Stimulated activated CD8-positive, alpha-beta memory T cell treated with anti-CD3 and anti-CD28 coated beads, Interleukin-4, amount 100 ng/mL, for 1 hour (primary cell): ENCODE measurements at places on chromosomes 3 and 15.
A peak's percentile ranks its signal among the peaks of the same experiment; 100 is the strongest.

GRCh38 chr15:77023576-77024272 lies 28.8 kb downstream of the PSTPIP1 start:
- no peak for DNase-seq

- DNase-seq = no peak
Measured at GRCh38 chr15:35243758-35244157, 158.7 kb upstream of the NANOGP8 start.

GRCh38 chr15:88383354-88383753 lies 83.8 kb downstream of the MRPL46 start:
- no peak for DNase-seq

DNA sequence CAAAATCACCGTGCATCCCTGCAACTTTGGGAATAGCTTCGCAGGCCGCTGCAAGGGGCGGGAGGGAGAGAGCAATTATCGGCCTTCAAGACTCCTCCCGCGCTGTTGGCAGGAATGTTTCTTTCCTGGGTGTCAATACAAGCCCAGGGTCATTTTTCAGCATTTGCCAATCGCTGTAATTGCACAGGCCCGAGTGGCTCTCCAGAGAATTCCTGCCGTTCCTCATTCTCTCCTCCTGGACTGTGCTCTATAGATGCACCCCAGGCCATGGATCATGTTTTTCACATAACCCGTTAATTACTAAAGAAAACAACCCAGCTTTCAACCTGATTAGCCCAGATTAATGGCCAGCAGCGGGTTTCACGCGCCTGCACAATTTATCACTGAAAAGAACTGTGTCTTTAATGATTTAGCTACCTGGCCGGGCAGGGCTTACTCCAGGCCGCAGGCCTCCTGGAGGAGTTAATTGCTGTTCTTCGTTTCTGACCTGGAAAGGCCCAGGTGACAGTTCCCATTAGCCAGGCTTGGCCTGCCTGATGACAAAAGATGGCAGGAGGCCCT lies 144.3 kb downstream of the OPA1 start:
- no peak for DNase-seq

- no peak for DNase-seq
Measured at GRCh38 chr3:184741798-184742675, 30.2 kb upstream of the MAGEF1 start.

GRCh38 chr3:119647171-119647570 lies 13.2 kb downstream of the POPDC2 start:
- DNase-seq = no peak

DNA sequence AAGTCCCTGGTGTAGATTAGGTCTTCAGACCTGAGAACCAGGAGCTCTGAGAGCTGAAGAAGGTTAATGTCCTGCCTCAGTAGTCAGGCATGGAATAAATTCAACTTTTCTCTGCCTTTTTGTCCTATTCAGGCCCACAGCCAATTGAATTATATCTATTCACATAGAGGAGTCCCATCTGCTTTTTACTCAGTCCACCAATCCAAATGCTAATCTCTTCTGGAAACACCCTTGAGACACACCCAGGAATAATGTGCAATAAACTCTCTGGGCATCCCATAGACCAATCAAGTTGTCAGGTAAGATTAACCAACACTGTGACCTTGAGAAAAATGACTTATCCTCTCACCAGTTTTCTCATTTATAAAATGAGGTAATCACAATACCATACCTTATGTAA lies 129.4 kb downstream of the MEX3B start:
- no peak for DNase-seq

DNA sequence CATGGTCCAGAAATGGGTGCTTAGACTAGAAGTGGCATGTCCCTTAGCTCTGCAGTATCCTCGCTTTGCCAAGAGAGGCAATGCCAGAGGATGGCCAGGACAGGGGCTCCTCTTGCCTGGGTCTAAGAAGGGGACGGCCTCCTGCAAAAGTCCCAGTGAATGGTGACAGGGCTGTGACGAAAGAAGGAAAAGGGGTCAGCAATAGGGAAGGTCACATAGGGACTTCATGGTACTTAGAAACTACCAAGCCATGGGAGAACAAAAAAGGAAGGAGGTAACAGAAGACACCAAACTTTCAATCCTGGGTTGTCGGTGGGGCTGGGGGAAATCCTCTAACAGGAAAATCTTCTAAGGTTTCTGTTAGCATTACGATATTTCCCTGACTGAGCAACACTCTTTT lies 36.2 kb upstream of the ATOSA start:
- no peak for DNase-seq

DNA sequence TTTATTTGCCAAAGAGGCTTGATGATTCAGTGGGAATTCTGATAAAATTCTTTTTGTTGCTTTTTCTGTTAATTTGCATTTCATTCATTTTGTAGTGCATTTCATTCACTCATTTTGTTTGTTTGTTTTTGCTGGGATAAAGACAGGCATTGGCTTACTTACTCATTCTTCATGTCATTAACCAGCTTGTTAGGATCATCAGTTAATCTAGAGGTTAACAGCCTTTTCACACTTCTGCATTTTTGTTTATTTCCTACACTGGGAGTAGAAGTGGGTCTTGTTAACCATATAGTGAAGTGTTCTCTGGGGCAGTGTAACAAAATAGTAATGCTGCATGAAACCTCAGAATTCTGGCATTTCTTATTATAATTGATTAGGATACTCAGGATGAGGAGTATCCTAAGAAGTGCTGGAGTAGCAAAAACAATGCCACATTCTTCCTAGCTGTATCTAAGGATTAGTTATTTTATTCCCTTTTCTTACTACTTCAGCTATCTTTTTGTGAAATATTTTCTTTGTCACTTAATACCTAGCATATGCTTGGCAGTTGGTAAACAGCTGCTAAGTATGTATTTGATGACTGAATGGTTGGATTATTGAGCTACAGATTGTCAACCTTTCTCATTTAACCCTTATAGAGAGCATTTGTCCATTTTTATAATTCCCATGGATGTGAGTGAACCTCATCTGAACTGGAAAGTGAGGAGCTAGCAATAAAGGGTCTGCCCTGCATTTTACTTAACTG lies 135.7 kb upstream of the LRRFIP2 start:
- no peak for DNase-seq

DNA sequence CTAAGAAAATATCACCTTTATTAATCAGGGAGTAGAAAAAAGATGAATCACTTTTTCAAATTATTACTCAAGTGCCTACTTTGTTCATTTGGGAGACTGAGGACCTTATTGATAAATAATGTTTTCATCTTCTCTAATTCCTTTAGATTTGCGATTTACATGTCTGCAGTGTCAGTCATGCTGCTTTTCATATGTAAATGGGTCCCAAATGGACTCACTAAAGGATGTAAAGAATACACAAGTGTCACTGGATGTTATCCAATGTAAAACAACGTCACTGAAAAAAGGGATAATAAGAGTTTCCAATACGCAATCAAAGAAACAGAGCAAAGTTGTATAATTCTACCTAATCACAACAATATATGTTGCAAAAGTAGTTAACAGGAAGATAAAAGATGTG lies 84.9 kb downstream of the TFDP2 start:
- no peak for DNase-seq

DNA sequence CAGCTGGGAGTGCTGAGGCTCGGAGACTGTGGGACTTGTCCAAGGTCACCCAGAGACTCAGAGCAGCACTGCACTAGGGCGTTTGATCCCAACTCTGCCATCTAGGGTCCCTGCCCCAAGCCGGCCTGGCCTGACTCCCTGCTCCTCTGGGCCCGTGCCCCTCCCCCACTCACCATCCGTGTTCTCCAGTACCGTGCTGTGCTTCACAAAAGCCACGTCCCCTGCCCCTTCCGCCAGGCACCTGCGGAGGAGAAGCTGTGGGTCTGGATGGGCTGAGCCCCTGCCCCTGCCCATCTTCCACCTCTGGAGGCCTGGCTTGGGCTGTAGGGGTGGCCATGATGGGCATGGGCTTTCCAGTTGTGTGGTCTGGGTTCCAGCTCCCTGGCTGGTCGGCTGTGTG lies 8.4 kb downstream of the MELTF start:
- DNase-seq = no peak

DNA sequence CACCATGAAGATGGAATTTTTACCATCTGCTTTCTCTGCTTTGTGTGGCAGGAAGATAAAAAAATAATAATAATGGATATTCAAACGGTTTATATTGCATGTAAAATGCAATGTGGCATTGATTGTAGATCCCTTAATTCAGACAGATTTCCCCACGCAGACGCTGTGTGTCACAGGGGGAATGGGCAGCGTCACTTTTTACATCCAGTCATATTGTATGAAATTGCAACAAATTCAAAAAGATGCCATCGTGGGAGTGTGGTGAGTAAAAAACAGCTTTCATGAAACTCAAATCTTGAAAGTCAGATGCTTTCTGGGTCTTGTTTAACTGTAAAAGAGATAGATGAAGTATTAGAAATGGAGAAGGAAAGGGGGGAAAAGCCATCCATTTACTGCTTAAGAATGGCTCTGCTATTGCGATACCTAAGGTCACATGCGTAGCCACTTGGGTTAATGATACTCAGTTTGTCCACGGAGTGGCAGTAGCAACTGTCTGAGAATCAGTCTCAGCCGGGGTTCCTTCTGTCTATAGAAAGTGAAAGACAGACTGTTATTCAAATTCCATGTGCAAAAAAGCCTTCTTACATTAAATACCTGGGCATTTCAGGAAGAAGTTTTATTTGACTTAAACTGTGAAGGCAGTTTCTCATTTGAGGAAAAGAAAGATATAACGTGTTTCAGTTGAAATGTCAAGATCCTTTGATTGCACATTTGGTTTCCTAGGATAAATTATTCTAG lies 28.5 kb downstream of the BTD start:
- peak; percentile 43 for DNase-seq

DNA sequence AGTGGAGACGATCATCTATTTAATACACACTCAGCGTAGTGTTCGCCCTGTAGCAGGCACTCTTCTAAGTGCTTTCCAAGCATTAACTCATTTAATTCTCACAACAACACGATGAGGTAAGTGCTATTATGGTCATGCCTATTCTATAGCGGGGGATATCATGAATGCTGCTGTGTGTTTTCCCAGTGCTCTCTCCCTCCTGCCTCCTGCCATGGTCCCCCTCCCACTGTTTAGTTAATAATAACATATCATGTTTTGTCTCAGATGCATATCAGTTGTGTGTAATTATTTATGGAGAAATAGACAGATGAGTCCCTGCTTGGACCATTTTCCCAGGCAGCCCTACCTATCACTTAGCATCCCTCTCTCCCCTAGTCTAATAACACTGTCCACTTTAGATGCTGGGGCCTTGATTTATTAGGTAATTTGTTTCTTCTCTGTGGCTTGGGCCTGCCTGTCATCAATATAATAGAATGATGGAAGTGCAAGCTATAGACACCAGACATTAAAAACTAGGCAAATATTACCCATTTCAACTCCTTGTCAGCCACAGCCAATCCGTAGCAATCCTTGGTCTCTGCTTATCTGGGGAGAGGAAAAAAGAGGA lies 122.9 kb upstream of the TLE3 start:
- no peak for DNase-seq

GRCh38 chr3:28317438-28318022 lies 31.0 kb upstream of the ZCWPW2 start:
- no peak for DNase-seq

DNA sequence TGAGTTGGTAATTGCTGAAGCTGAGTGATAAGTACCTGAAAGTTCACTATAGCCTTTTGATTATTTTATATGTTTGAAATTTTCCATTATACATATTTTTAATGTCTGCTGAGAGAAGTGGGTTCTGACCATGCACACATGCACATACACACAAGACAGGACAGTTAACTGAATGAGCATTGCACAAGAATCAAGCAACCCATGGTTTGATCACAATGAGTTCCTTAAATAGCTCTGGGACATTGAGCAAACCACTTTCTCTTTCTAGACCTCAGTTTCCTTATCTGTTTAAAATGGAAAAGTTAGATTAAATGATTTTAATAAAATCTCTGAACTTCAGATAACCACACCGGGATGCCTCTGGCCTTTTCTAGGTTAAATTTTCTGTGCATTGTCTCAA lies 26.7 kb downstream of the SNTN start:
- no peak for DNase-seq

DNA sequence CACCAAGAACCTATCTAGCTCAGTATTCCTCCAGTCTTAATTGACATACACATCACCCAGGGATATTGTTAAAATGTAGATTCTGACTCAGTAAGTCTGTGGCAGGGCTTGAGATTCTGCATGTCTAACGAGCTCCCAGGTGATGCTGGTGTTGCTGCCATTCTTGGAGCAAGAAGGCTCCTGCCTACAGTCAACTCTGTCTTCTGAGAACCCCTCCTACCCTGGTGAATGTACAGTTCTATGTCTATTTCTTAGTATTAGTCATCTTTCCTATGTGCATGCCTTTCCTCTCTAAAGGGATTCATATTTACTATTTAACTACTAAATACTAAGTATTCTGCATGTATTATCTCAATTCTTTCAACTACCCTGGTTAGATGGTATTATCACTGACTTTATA lies 268.7 kb downstream of the EDEM1 start:
- DNase-seq = no peak

DNA sequence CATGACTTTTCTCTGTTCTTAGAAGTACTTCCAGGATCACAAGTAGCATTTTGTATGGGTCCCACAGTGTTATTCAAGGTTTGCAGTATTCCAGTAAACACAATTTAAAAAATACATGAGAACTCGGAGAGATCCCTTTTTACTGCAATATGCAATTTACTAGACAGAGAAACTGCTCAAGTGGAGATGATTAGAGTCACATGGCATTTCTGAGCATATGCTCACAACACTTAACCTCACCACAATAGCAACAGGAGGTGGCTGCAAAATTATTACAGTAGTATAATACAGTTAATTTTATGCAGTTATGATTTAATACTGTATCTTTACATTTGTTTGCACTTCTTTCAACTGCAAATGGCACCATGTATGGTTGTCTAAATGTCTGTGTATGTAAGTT lies 87.5 kb downstream of the PIK3CB start:
- no peak for DNase-seq

- DNase-seq = peak; percentile 3
Measured at GRCh38 chr3:50971487-50971924, 296.8 kb downstream of the DOCK3 start.
